ENCODE measurements at places on chromosomes 12 and 14.

- no peaks in the 10 kb centered on the region for H3K27me3 ChIP-seq
- H3K4me1 ChIP-seq, result peaks cover 18% of the 10 kb centered on the region
- no peak overlapping the region for H3K4me3 ChIP-seq
- peak overlapping the region; percentile 70 for H3K27ac ChIP-seq
Observed at GRCh38 chr12:88946372-88946997, 366.2 kb upstream of the KITLG start.

DNA sequence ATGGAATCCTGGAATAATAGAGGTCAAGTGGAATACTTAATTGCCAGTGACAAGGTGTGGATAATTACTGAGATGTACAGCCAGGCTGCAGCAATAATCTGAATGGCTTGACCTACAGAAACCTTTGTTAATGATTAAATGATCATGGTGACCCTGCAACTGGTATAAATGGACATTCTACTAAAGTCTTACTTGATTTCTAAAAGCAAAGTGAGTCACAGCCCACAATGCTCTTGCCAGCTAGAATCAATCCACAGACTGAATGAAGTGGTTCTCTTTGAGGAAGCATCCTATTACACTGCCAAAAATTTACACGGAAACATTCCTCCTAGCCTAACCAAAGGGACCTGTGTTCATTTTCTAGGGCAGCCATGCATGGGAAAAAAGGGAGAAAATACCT, 518.5 kb downstream of the SOX5 start:
- H3K36me3 ChIP-seq, result no peaks in the 10 kb centered on the region
- DNase-seq, result no peak
- no peaks in the 10 kb centered on the region for H3K27me3 ChIP-seq
- no peak overlapping the region for H3K4me3 ChIP-seq
- H3K27ac ChIP-seq, result no peak overlapping the region
- H3K4me1 ChIP-seq, result no peaks in the 10 kb centered on the region

- DNase-seq, result no peak
- H3K27me3 ChIP-seq, result no peaks in the 10 kb centered on the region
- no peak overlapping the region for H3K27ac ChIP-seq
- no peaks in the 10 kb centered on the region for H3K4me1 ChIP-seq
Observed at GRCh38 chr14:44449680-44450079, 57.4 kb downstream of the FSCB start.

DNA sequence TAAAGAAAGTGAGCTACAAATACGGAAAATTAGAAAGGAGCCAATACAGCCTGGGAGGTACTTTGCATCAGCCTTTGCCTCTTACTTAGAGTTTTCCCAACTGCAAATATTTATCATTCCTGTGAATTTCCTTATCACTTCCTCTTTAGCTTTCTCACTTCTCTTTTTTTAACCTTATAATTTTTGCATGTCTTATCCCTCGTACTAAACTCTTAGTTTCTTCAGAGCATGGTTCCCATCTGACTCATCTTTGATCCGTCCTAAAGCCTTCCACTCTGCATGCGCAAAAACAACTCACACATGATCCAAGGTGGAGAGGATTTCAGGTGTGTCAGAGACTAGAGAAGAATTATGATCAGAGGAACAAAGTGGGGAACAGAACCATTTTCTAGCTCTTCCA, 9.6 kb upstream of the SNAPC1 start:
- H3K27me3 ChIP-seq, result no peaks in the 10 kb centered on the region
- DNase-seq, result no peak
- H3K36me3 ChIP-seq, result peaks cover 3% of the 10 kb centered on the region
- H3K27ac ChIP-seq, result peak overlapping the region; percentile 28
- H3K4me3 ChIP-seq, result no peak overlapping the region

GRCh38 chr12:50685641-50686040, 78.3 kb upstream of the ATF1 start:
- H3K4me3 ChIP-seq, result no peak overlapping the region
- H3K4me1 ChIP-seq, result no peaks in the 10 kb centered on the region
- no peak overlapping the region for H3K27ac ChIP-seq
- DNase-seq, result no peak
- H3K36me3 ChIP-seq, result peaks cover under 1% of the 10 kb centered on the region

DNA sequence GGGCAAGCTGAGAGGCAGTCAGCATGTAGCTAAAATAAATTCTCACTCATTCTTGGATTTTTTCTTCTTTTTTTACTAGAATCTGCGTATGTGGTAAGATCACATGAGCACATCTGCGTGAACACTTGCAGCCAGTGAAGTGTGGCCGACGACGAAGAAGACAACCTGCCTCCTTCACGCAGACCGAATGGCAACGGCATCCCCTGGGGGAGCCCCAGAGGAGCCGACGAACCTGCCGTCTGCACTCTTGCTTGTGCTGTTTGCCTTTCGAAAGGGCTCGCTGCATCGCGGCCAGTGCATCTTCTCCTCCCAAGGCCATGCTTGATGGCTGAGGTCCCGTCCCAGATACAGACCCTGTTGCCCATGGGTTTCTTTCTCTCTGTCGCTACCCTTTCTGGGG, 113.8 kb downstream of the KCNK10 start:
- H3K4me3 ChIP-seq, result no peak overlapping the region
- no peaks in the 10 kb centered on the region for H3K36me3 ChIP-seq
- H3K27ac ChIP-seq, result no peak overlapping the region
- peaks cover 5% of the 10 kb centered on the region for H3K27me3 ChIP-seq

GRCh38 chr12:46571608-46572007, 199.0 kb upstream of the SLC38A2 start:
- no peak overlapping the region for H3K27ac ChIP-seq
- H3K4me3 ChIP-seq, result no peak overlapping the region
- DNase-seq, result no peak
- no peaks in the 10 kb centered on the region for H3K4me1 ChIP-seq

DNA sequence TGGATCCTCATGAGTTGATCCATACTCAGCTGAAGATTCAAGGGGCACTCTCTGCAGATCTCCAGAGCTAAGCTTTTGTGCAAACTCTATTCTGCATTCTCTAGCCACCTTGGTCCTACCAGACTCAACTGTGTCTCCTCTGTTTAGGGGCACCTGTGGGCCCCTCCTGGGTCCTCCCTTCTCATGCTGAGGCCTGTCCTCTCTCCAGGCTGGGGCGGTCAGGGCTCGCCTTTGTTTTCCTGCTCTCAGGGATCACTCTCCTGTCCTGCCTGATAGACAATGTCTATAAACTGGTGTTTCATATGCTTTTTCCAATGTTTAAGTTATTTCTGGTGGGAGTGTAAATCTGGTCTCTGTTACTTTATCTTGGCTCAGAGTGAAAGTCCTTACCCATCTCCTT, 11.6 kb upstream of the KIF26A start:
- H3K27me3 ChIP-seq, result no peaks in the 10 kb centered on the region
- H3K4me1 ChIP-seq, result no peaks in the 10 kb centered on the region
- H3K4me3 ChIP-seq, result no peak overlapping the region
- no peak overlapping the region for H3K27ac ChIP-seq

- no peak overlapping the region for H3K27ac ChIP-seq
- H3K4me1 ChIP-seq, result peaks cover 5% of the 10 kb centered on the region
- no peak overlapping the region for H3K4me3 ChIP-seq
- H3K36me3 ChIP-seq, result peaks cover 2% of the 10 kb centered on the region
- DNase-seq, result no peak
Observed at GRCh38 chr12:22656376-22656775, 31.4 kb downstream of the ETNK1 start.

- H3K27ac ChIP-seq, result no peak overlapping the region
- H3K4me1 ChIP-seq, result no peaks in the 10 kb centered on the region
- no peak for DNase-seq
- H3K4me3 ChIP-seq, result no peak overlapping the region
- no peaks in the 10 kb centered on the region for H3K27me3 ChIP-seq
- peaks cover 3% of the 10 kb centered on the region for H3K36me3 ChIP-seq
Observed at GRCh38 chr12:45872446-45872845, 117.9 kb downstream of the SCAF11 start.

GRCh38 chr12:126545411-126545810, 1480.2 kb downstream of the AACS start:
- no peak for DNase-seq
- H3K4me3 ChIP-seq, result no peak overlapping the region

GRCh38 chr14:68391311-68392014, 401.4 kb downstream of the ZFP36L1 start:
- no peaks in the 10 kb centered on the region for H3K27me3 ChIP-seq
- peak overlapping the region; percentile 74 for H3K27ac ChIP-seq
- H3K4me1 ChIP-seq, result peaks cover 35% of the 10 kb centered on the region
- no peaks in the 10 kb centered on the region for H3K36me3 ChIP-seq
- peak; percentile 59 for DNase-seq

DNA sequence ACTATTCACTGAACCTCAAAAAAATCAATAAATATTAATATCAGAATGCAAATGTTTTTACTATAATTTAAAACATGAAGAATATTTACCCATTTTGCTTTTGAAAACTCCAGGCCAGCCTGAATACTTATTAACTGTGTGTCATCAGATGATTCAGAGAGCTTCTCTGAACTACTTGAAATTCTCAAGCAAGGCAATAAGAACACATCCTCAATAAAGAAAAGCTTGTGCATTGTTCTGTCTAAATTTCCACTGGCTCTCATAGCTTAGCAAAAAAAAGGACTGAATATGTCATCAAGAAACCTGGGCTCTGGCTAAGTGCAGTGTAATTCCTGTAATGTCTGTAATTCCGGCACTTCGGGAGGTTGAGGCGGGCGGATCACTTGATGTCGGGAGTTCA, 194.1 kb downstream of the BTG1 start:
- H3K27me3 ChIP-seq, result no peaks in the 10 kb centered on the region
- no peak overlapping the region for H3K4me3 ChIP-seq
- H3K36me3 ChIP-seq, result no peaks in the 10 kb centered on the region

DNA sequence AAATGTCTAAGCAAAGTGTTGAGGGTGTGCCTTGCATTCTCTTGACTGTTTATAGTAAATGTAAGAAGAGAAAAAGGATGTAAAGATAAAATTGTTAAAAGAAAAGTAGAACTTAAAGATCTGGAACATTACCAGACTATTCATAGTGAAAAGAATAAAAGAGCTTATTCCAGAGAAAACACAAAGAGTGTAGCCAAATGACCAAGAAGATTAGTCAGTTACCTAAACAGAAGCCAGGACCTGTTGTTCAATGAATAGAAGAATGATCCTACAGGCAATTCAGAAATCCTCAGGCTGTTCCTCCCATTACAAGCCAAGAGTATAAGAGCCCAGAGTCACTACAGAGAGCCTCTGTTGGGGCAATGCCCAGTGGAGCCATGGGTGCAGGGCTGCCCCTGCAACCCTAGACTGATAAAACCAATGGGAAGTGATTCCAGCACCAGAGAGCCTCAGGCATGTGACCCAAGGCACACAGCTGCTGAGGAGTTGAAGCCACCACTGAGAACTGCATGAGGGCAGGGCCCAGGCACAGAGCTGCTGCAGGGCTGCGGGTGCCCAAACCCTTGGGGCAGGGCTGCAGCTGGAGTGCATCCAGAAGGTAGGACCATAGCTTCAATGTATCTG, 91.1 kb upstream of the SLC38A4 start:
- no peak overlapping the region for H3K4me3 ChIP-seq
- no peak for DNase-seq
- no peaks in the 10 kb centered on the region for H3K4me1 ChIP-seq
- H3K27ac ChIP-seq, result no peak overlapping the region

- no peak overlapping the region for H3K4me3 ChIP-seq
- DNase-seq, result no peak
- H3K27me3 ChIP-seq, result no peaks in the 10 kb centered on the region
Observed at GRCh38 chr14:76236172-76237130, 84.7 kb downstream of the GPATCH2L start.

DNA sequence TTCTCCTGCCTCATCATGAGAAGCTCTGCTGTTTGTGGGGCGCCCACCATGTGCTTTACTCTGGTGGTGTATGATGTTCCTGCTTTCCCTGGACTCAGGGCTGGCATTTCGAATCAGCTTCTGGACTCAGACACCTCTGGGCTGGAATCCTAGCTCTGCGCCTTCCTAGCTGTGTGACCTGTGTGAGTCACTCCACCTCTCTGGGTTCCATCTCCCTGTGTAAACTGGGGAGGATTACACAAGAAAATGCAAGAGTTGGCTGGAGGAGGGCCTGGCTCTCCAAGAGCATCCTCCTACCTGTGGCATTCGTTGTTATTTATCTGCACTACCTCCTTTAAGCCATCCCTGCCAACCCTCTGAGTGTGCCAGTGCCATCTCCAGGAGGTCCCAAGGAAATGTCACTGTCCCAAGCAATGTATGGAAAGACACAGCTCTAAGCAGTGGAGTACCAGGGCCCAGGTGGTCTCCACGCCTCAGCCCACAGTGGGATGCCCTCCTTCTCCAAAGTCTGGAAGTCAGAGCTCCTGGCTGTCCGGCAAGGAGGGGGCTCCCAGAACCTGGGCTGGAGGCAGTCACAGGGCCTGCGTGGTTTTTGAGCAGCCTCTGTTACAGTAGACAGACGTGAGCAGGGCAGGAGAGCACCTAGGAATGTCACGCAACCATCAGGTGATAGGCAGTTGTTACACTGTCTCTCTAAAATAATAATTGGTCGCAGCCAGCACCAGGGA, 7.3 kb upstream of the TNFAIP2 start:
- no peaks in the 10 kb centered on the region for H3K27me3 ChIP-seq
- no peak for DNase-seq
- H3K27ac ChIP-seq, result peak overlapping the region; percentile 59
- H3K4me1 ChIP-seq, result peaks cover 25% of the 10 kb centered on the region
- no peaks in the 10 kb centered on the region for H3K36me3 ChIP-seq
- H3K4me3 ChIP-seq, result no peak overlapping the region

DNA sequence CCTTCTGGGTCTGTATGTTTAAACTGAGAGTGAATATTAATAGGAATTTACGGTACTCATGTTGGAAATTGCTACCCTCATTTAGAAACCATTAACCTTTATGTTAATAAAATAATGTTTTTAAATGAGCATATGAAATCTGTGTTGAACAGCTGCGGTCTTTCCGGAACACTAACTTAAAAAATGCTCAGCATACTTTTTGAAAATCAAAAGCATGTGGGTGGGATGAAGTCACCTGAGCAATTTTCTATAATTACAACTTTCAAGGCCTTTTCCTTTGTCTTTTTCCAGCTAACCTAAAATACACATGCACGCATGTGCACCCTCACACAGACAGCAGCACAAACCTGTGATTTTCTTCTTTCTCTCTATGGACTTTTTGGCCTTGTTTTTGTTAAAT, 39.8 kb downstream of the BORCS5 start:
- DNase-seq, result no peak
- no peaks in the 10 kb centered on the region for H3K27me3 ChIP-seq
- H3K27ac ChIP-seq, result peak overlapping the region; percentile 79

DNA sequence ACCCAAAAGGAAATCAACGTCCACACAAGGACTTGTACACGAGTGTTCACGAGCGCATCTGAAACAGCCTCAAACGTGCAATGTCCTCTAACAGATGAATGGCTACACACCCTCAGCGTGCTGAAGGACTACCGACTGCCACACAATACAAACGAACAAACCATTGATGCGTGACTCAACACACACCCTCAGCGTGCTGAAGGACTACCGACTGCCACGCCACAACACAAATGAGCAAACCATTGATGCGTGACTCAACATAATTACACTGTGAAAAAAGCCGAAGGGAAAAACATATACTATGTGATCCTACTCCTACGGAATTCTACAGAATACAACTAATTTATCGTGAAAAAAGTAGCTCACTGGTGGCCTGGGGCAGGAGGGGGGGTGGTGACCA, 25.1 kb upstream of the BTBD6 start:
- DNase-seq, result no peak
- H3K4me1 ChIP-seq, result no peaks in the 10 kb centered on the region
- H3K4me3 ChIP-seq, result no peak overlapping the region
- H3K36me3 ChIP-seq, result peaks cover 21% of the 10 kb centered on the region
- H3K27me3 ChIP-seq, result no peaks in the 10 kb centered on the region
- no peak overlapping the region for H3K27ac ChIP-seq
